ELF-1 (cell line): ENCODE measurements at places on chromosomes 13 and 19.
A peak's percentile ranks its signal among the peaks of the same experiment; 100 is the strongest.

- DNase-seq, result peak; percentile 77
These were observed 8.1 kb upstream of the FXYD3 start for GRCh38 chr19:35107545-35107944.

- peak; percentile 61 for DNase-seq
These were observed at the start of gene MAST3 for GRCh38 chr19:18097217-18097992. Gene MAST3 (plus strand): TSS chr19:18097778. CDS start chr19:18097793, 15 bp downstream.

GRCh38 chr19:18112989-18113478 is 15.5 kb downstream of the MAST3 start:
- DNase-seq, result peak; percentile 92

GRCh38 chr13:99105160-99105559 is 95.5 kb upstream of the UBAC2 start:
- no peak for DNase-seq

GRCh38 chr13:50521831-50522149 is 321.7 kb downstream of the DLEU7 start:
- DNase-seq, result no peak

DNA sequence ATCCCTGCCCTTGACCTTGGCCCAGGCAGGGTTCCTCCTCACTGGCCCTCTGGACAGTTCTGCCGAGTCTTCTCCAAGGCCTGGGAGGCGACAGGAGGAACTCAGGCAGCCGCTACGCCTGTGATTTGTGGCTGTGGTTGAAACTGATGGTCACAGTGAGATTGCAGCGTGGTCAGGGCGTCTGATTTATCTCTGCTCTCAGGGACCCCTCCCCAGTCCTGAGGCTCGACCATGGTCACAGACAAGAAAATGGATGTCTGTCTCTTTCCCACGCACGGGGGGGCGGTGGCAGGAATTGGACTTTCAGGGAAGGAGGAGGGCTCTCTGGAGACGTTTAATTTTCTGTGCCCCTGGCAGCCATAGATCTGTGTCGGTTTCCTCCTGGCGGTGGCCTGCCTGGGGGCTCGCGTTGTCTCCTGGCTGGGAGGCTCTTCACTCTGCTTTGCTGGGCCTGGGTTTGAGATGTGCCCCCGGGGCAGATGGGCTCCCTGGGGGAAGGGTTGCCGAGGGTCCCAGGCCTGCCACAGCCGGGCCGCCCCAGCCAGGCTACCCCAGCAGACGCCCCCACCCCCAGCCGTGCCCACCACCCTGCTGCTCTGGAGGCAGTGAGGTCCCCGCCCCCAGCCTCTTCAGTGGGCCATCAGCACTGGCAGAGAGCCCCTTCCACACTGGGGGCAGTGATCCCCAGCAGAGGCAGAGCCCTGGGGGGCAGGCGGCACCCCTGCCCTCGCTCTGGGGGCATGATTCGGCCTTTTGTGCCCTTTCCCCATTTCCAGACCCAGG is 167.4 kb downstream of the KDM4B start:
- DNase-seq, result no peak

DNA sequence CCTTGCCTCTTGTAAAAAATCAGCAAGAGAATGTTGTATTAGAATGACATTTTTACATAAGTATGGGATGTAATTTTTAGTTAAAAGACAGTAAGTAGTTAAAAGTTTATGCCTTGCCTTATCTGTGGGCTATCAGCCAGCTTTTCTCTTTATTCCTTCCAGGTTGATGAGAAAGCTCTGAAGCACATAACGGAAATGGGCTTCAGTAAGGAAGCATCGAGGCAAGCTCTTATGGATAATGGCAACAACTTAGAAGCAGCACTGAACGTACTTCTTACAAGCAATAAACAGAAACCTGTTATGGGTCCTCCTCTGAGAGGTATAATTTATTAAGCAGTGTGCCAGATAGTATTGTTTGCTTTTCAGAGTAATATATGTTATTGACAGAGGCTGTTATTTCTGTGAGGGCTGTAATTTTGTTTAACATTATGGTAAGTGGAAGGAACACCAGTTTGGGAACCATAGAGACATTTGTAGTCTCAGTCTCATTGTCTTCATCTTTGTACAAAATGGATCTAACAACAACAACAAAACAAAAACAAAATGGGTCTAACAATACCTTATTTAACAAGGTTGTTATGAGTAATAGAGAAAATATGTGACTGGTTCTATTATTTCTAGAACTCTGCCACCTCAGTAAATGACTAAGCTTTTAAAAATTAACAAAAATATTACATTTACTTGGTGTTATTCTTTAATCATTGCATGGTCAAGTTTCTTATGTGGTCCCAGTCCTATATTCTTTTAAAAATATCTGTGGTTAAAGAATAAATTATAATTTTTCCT is 112.8 kb downstream of the TDRD3 start:
- no peak for DNase-seq

- peak; percentile 69 for DNase-seq
These were observed 591 bp downstream of the ZNF823 start for GRCh38 chr19:11737964-11738745.
